Right forelimb (tissue), 1 donor: ENCODE measurements at places on chromosomes 2 and 18.

- DNase-seq = no peak
These were observed 1539.5 kb upstream of the CELF4 start for GRCh38 chr18:39105104-39105503.

- no peak for DNase-seq
These were observed 28.8 kb downstream of the HDAC4 start for GRCh38 chr2:239371726-239372686.

GRCh38 chr2:9919512-9919911, 32.0 kb upstream of the GRHL1 start:
- DNase-seq = no peak

DNA sequence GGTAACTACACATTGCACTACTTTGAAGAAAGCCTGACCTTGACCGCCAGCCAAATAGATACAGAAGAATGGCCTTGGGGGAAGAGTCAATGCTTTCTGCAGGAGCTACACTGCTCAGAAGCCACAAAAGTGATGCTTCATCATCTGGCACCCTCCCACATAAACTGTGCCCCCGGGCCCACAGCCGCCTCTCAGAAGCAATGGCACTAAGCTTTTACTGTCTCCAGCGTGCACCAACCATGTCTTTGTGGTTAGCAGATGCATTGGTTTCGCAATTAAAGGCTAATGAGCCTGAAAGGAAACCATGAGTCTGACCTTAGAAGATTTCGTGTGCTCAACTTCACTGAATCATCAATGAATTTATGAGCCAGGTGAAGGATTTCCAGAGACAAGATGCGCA, 209.4 kb upstream of the TRIB2 start:
- DNase-seq = no peak
